CD4-positive, alpha-beta T cell treated with Interleukin-4 for 4 hours (primary cell): ENCODE measurements at places on chromosomes 13 and 19.

GRCh38 chr19:50460161-50460765 lies 16.0 kb upstream of the EMC10 start:
- no peak for DNase-seq

GRCh38 chr13:89822467-89822866 lies 1525.0 kb upstream of the MIR17HG start:
- DNase-seq = no peak

DNA sequence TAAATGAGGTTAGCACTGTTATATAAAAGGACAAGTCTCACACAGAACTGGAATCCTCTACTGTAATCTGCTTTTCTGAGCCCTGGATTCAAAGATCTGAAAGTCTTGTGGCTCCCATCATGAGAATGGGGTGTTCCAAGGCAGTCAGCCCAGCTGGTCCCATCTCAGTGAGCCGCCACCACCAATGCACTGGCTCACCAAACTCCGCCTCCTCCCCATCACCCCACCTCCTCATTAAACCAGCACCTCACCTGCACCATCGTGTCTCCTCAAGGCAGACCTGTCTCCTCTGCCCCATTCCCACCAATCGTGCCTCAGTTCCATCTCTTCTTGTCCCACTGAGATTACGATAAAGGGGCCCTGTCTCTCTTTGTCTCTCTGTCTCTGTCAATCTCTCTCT lies 166.7 kb downstream of the USP12 start:
- no peak for DNase-seq

- no peak for DNase-seq
Measured at GRCh38 chr13:96388598-96388997, 298.7 kb downstream of the HS6ST3 start.

GRCh38 chr19:12946092-12946721 lies 545 bp downstream of the RAD23A start:
- DNase-seq = no peak

GRCh38 chr19:2426611-2427428 lies 566 bp downstream of the TIMM13 start:
- peak; percentile 28 for DNase-seq

GRCh38 chr13:60047918-60048317 lies 115.8 kb downstream of the DIAPH3 start:
- no peak for DNase-seq

DNA sequence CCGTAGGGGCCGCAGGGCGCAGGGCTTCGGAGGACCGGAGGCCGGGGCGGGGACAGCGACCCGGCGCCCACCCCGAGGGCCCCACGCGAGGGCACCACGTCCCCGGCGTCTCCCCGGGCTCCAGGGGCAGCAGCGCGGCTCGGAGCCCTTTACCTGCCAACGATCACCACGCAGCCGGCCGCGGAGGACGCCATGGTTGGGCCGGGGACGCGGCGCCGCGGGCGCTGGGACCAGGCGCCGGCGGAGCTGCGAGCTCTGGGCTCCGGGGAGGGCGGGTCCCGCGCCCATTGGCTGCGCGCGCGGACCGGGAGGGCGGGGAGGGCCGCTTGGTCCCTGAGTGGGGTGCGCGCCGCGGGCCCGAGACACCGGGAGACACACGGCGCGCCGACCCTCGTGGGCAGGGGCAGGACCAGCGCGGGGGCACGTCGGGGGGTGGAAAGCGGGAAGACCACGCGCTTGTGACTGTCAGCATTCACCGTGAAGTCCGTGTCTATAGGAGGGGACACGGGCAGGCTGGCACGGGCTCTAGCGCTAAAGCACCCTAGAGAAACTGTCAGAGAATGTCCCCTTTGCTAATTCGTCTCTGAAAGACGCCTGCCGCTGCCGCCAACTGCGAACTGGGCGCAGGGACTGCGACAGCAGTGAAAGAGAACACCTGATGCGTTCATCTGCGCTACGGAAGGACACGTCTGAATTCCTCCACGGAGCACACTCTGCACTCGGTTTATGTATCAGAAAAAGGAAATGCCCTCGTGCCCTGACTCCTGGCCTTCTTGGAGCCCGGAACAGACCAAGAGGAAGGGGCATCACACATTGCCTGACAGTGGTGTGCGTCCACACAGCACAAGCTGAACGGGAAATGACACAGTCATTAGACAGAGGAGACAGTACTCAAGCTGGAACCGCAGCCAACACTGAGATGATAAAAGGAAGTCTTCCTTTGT lies at the start of gene CRYL1:
Gene CRYL1, minus strand, starts transcription at position 257 of the 944 bp plus-strand sequence. Its CDS starts 63 bp downstream, at position 194.
- DNase-seq = peak; percentile 65

GRCh38 chr13:23025864-23026608 lies 154.7 kb upstream of the SGCG start:
- DNase-seq = no peak

GRCh38 chr13:96020155-96020575 lies 33.0 kb downstream of the UGGT2 start:
- DNase-seq = no peak

- DNase-seq = no peak
Measured at GRCh38 chr13:82439159-82439904, 1442.9 kb downstream of the SLITRK1 start.

DNA sequence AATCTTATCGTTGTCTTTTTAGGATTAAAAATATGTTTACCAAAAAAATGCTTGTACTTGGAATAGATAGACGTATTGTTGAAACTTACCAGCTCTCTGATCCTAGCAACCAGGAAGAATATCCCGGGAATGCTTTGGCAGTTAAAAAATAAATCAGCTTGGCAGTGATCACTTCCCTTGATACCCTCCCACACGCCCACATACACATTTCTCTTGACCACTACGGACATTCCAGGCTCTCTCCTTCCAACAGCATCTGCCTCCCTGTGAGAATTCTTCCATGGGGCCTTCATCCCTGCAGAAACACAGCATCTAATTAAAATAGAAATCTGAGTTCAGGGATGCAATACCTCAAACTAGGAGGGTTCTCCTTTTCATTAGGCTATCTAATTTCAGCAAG lies 57.9 kb downstream of the THSD1 start:
- DNase-seq = no peak

DNA sequence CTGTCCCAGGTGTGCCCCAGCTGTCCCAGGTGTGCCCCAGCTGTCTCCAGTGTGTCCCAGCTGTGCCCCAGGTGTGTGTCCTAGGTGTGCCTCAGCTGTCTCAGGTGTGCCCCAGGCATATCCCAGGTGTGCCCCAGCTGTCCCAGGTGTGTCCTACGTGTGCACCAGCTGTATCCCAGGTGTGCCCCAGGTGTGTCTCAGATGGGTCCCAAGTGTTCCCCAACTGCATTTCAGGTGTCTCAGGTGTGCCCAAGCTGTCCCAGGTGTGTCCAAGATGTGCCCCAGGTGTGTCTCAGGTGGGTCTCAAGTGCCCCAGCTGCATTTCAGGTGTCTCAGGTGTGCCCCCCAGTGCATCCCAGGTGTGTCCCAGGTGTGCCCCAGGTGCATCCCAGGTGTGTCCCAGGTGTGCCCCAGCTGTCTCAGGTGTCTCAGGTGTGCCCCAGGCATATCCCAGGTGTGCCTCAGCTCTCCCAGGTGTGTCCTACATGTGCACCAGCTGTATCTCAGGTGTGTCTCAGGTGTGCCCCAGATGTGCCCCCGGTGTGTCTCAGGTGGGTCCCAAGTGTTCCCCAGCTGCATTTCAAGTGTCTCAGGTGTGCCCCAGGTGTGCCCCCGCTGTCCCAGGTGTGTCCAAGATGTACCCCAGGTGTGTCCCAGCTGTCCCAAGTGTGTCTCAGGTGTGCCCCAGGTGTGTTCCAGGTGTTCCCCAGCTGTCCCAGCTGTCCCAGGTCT lies 1.3 kb upstream of the GRK1 start:
- DNase-seq = no peak

GRCh38 chr13:72145383-72145782 lies 278.4 kb upstream of the DACH1 start:
- no peak for DNase-seq

DNA sequence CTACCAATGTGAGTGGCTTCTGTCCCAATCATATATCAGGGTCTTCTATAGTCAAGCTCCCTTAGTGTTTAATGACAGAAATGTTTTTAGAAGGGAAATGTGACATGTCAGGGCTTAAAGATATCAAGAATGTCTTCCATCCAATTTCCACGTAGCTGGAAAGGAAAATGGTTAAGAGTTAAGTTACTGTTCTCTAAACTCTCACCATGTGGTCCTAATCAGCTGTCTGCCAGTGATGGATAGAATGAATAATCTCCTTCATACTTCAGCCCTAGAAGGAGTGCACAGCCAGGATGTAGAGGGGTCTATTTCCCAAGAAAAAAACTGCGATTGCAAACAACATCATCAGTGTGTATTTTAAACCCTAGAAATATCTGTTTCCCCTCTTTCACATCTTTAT lies 36.3 kb downstream of the FLT1 start:
- no peak for DNase-seq

DNA sequence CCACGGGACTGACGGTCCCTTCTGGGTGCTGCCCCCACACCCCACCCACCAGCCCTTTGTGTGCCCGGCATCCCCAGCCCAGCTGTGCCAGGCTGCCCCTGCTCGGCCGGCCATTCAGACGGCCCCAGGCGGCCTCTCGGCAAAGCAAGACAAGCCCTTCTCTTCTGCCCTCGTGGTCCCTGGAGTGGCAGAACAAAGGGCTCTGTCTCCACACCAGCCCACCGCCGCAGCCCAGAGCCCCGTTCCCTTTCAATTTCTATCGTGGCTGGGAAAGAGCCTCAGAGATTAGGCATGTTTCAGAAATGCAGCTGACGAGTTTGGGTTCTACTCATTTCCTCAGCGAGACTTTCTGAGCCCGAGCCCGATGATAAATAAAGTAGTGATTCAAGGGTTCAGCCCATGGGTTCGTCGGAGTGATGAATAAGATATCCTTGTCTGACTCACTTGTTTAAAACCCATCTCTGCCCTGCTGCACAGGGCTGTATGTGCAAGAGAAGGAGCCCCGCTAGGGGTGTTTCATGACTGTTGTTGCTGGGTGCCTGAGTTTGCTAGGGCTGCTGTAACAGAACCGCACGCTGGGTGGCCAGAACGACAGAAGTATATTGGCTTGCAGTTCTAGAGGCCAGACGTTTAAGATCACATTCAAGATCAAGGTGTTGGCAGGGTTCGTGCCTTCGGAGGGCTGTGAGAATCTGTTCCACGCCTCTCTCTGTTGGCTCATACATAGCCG lies 4.3 kb downstream of the MYO9B start:
- DNase-seq = peak; percentile 91

DNA sequence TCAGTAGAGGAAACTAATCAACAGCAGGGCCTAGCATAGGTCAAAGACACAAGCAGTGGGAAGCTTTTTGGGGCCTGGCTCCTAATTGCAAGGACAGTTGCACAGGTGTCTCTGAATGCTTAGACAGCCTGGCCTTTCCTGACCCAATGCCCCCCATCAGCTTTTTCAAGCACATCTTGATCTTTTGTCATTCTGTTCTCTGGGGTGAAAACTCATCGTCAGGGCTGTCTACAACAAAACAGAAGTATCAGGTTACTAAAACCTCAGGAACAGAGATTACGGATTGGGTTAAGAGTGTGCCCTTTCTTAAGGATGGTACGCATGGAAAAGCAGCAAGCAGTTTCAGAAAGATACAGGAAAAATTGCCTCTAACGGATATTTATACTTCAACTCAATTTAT lies 8.3 kb upstream of the ZNF254 start:
- no peak for DNase-seq

- DNase-seq = no peak
Measured at GRCh38 chr13:81916461-81916860, 1575.5 kb upstream of the SPRY2 start.
